Hematopoietic multipotent progenitor cell treated with erythropoietin and hydrocortisone succinate and interleukin-3 and kit ligand, for 17 days (in vitro differentiated cells): ENCODE measurements at places on chromosomes 12 and 14.

DNA sequence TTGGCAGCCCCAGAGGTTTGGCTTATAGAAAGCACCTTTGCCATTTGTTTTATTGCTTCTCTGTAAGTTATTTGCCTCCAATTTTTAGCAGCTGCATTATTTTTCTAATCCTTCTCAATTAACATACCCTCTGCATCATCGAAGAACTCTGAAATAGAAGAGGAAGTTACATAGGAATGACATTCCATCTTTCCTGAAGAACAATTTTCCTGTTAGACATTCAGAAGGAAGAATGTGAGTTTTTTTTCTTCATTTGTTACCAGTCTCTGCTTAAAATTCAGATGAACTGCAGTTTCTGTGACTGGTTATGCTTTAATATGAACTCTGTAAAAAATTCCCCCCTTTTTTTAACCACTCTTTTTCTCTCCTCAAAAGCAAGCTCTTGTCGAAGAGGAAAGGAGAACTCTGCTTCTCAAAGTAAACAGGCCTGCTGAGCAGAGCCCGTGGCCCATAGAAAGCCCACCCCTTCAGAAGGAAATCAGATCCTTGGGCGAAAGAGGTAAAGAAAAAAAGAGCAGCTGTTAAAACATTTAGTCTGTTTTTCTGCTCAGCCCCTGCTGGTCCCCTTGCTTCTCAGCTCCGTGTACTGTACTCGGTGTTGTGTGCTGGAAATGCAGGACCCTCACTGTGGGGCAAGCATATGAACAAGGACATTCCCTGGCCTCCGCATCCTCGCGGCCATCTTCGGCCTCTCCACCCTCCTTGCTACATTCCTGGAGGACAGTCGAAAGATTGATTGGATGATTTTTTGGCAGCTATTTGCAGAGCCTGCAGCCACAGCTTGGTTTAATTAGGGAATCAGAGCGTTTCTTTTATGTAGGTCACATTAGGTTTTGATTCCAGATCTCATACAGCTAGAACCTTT lies 164.4 kb upstream of the LRIG3 start:
- DNase-seq: no peak

- no peak for DNase-seq
Observed at GRCh38 chr14:91318911-91319310, 74.4 kb upstream of the GPR68 start.

GRCh38 chr12:25502118-25502517 lies 51.0 kb downstream of the LMNTD1 start:
- DNase-seq: no peak

- DNase-seq: no peak
Observed at GRCh38 chr12:121483949-121484348, 84.0 kb downstream of the RNF34 start.

GRCh38 chr12:130218682-130219081 lies 56.4 kb downstream of the FZD10 start:
- no peak for DNase-seq

GRCh38 chr12:124816295-124816854 lies 47.3 kb downstream of the SCARB1 start:
- DNase-seq: no peak

DNA sequence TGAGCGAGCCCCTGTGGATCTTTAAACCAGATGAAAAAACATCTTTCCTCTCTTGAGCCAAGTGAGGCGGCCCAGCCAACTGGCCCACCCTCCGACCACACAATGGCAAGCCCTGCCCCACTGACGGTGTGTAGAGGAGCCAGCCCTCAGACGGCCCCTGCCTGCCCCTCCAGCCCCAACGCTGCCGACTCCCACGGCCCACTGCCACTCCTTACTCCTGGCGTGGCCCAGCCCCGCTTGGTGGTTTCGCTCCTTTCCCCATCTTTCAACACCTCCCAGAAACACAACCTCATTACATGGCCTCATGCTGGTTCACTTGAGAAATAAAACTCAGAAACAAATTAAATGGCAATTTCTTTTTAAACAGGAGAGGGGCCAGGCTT lies 80.6 kb upstream of the DICER1 start:
- no peak for DNase-seq
